ENCODE measurements at places on chromosomes 16 and 17. TPM values are rescaled to one million over a fixed set of nuclear protein-coding genes. Genes with fewer than 3 reads are reported as not detected.

GRCh38 chr17:1737531-1738291 is 5.0 kb upstream of the SERPINF2 start:
- H3K4me1 ChIP-seq = no peaks in the 10 kb centered on the region
- H3K27ac ChIP-seq = no peak overlapping the region
- no peaks in the 10 kb centered on the region for H3K27me3 ChIP-seq
- DNase-seq = no peak
- peaks cover 31% of the 10 kb centered on the region for H3K36me3 ChIP-seq

The RASL10B gene
- total RNA-seq = 39.2 TPM

The HNF1B gene
- total RNA-seq = not detected

The ANTKMT gene
- total RNA-seq = 36.5 TPM

The CDH3 gene
- 1.7 TPM for total RNA-seq

- no peak overlapping the region for H3K4me3 ChIP-seq
These were observed 23.1 kb upstream of the BAHCC1 start for GRCh38 chr17:81371910-81372760.

The TNS4 gene
- not detected for total RNA-seq

- H3K27me3 ChIP-seq = no peaks in the 10 kb centered on the region
- H3K4me1 ChIP-seq = no peaks in the 10 kb centered on the region
- peak overlapping the region; percentile 8 for H3K4me3 ChIP-seq
- peak overlapping the region; percentile 78 for H3K27ac ChIP-seq
These were observed 331.3 kb downstream of the SEC14L1 start for GRCh38 chr17:77471984-77472461.

DNA sequence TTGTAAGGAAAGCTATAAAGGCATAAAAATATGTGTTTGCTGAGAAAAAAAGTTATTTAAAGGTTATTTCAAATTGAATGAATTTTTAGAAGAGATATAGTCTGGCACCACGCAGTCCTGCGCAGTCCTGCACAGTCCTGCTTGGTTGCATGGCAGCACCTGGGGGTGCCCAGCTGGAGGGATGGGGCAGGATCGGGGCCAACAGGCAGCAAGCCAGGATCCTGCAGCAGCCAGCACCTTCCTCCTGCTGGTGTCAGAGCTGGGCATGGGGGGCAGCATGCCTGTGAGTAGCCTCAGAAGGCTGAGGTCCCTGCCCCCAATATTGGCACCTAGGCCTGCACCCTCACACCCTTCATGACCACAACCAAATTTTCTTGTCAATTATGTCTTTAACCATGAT is 46.0 kb downstream of the GLG1 start:
- H3K27me3 ChIP-seq = no peaks in the 10 kb centered on the region
- no peak overlapping the region for H3K4me3 ChIP-seq
- DNase-seq = no peak
